ENCODE measurements at places on chromosomes 12 and 14.

DNA sequence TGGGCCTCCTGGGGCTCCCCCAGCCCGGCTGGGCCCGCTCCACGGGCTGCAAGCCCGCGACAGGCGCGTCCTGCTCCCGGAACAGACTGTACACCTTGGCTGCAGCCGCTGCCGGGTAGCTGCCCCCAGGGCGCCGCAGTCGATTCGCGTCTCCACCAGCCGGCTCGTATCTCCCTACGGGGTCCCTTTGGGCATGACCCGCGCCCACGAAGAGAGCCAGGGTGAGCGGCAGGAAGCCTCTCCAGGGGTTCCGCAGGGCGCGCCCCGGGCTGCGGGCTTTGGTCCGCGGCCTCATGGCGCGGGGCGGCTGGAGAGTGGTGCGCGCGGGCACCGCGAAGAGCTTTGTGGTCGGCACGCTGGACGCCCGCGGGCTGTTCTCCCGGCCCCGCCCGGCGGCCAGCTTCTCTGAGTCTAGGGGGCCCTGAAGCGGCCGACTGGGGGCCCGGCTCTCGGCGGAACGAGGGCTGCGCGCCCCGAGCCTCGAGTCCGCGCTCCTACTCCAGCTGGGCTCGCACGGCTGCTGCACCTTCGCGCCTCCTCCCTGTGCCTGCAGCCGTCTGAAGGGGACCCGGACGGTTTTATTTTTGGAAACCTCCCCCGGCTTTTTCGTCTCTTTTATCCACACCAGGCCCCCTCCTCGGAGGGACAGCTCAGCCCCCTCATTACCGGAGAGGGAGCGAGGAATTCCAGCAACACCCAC is at the start of gene LTBP2:
LTBP2 (minus strand) TSS at position 588 of the 700 bp plus-strand sequence; CDS start at position 295, 293 bp downstream.
- DNase-seq, result no peak

DNA sequence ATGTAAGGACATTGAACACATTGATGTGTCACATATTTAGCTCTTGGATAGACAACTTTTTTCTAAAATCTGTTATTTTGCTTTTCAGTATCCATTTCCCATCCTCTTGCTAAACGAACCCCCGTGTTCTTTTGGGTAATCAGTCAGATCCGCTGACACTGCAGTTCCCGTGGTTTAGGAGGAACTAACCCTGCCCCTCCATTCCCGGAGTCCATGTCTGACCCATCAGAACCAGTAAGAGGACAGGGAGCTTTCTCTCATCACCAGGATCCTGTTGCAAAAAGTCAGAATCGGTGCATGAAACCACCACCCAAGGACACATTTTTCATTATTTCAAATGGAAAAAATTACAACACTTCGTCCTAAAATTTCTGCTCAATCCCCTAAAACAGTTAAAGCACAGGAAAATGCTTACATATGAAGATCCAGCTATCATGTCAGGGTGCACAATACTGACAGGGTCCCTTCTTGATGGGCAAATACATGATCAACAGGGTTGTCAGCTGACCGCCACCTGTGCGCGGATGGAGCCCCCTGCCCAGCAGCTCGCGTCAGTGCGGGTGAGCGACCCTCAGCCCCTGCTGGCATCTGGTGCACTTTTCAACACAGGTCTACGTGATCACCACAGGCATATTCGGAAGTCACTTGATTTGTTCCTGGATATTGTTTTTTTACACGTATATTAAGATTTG is 276.8 kb downstream of the ADGRD1 start:
- DNase-seq, result no peak

- DNase-seq, result no peak
Measured at GRCh38 chr12:57552835-57553313, 3.0 kb downstream of the KIF5A start.

- no peak for DNase-seq
Measured at GRCh38 chr12:121428883-121429282, 29.0 kb downstream of the RNF34 start.

- no peak for DNase-seq
Measured at GRCh38 chr14:105880616-105881015, 354.2 kb downstream of the TMEM121 start.

DNA sequence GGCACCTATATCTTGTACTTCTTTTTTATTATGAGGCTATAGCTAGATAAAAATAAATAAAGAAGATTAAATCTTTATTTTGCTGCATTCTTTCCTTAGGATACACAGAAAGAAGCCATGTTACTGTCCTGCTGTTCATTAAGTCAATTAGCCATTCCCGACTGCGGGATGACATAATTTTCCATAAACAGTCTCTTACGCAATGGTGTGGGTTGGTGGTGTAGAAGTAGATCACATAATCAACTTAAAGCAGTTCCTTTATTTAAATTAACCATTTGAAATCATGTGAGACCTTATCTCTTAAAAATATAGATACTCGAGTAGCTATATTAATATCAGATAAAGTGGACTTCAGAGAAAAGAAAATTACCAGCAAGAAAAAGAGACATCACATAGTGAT is 40.2 kb downstream of the TAOK3 start:
- DNase-seq, result no peak

DNA sequence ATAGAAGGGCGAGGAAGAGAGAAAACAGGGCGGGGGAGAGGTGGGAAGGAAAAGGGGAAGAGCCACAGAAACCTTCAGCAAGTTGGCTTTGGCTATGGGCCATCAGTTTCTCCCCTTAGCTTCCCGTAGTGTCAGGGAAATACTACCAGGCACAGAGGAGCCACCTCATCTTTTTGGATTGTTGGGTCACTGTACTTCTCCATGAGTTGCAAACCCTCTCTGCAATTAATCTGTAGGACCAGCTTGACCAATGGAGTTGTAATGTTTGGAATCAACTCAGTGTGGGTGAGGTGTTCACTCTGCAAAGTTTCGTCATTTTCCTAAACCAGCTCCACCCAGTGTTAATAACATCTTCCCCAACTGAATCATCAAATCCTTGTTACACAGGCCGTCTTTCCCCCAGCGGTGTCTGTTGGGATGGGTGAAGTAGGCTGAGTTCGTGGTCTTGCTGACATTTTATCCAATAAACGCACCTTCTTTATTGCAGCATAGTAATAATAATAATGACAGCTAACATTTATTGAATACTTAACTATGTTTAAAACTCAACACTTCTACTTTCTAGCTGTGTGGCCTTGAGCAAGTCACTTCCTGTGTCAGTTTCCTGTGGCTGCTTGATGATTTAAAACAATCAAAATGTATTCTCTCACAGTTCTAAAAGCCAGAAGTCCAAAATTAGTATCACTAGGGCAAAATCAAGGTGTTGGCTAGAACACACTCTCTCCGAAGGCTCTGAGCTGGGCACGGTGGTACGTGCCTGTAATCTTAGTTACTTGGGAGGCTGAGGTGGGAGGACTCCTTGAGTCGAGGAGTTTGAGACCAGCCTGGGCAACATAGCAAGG is 8.1 kb upstream of the GLTP start:
- DNase-seq, result no peak

- DNase-seq, result no peak
Measured at GRCh38 chr14:100862277-100862676, 36.4 kb downstream of the MEG3 start.

DNA sequence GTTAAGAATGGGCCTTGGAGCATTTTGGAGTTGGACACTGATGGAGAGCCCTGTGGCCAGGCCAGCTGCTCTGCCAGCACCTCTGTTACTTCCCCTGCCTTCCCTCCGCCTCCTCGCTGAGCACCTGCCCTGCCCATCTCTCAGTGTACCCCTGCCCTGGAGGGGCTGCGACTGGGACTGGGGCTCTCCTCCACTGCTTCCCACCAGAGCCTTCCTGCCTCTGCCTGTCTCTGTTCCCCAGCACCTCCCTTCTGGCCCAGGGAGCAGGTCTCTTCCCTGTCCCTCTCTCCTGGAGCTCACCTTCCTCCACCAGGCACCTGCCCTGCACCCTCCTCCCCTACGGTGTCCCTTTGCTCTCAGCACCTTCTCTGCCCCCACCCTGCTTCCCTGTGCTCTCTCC is 62.1 kb downstream of the WDR20 start:
- DNase-seq, result no peak

- no peak for DNase-seq
Measured at GRCh38 chr12:91778091-91778832, 367.4 kb downstream of the BTG1 start.

DNA sequence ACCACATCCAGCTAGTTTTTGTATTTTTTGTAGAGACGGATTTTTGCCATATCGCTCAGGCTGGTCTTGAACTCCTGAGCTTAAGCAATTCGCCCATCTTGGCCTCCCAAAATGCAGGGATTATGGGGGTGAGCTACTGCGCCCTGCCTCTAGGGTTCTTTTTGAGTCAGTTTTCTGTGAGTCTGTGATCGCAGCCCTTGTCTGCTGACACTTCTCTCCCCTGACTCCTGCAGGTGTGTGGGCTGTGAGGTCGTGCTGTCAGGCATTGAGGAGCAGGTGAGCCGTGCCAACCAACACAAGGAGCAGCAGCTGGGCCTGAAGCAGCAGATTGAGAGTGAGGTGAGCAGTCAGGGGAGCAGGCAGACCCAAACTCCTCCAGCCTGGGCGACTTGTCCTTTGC is 6.3 kb downstream of the COPS7A start:
- no peak for DNase-seq

GRCh38 chr14:79404874-79405511 is 806.3 kb downstream of the DIO2 start:
- no peak for DNase-seq

DNA sequence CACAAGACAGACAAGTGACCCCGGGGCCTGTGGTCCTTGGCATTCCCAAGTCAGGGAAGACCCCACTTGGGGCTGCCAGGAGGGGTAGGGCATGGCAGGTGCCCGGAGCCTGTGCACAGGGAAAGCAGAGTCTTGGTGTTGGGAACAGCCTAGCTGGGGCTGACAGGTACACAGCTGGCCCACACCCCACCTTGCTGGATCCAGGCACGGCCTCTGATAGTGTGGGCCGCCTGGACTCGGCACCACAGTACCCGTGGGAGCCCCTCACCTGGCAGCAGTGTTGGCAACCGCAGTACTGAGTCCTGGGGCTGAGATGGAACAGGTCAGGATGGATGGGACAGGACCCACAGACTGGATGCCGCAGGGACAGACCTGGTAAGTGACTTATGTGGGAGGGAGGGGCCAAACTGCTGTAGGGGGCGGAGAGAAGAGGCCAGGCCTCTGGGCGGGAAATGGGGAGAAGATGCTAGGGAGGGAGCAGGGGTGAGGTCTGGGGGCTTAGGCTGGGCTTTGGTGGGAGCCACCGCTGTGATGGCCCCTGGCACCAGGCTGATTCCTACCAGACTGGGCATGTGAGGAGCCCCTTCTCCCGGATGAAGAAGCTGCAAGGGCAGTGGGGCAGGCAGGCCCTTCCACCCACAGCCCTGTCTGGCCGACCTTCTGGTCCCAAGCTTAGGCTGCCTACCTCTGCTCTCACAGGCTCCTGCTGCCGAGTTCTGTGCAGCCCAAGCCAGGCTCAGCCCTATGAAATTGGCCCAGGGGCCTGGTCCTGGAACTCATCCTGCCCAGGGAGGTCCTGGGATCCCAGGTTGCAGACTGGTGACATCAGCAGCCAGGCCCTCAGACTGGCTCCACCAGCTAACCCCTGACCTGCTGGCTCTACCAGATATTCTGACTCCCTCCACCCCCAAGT is at the start of gene TGM1:
TGM1 (minus strand) TSS at position 357 of the 913 bp plus-strand sequence. CDS start 825 bp downstream, outside the sequence.
- no peak for DNase-seq

- no peak for DNase-seq
Measured at GRCh38 chr14:74942608-74943007, 12.8 kb downstream of the PGF start.

DNA sequence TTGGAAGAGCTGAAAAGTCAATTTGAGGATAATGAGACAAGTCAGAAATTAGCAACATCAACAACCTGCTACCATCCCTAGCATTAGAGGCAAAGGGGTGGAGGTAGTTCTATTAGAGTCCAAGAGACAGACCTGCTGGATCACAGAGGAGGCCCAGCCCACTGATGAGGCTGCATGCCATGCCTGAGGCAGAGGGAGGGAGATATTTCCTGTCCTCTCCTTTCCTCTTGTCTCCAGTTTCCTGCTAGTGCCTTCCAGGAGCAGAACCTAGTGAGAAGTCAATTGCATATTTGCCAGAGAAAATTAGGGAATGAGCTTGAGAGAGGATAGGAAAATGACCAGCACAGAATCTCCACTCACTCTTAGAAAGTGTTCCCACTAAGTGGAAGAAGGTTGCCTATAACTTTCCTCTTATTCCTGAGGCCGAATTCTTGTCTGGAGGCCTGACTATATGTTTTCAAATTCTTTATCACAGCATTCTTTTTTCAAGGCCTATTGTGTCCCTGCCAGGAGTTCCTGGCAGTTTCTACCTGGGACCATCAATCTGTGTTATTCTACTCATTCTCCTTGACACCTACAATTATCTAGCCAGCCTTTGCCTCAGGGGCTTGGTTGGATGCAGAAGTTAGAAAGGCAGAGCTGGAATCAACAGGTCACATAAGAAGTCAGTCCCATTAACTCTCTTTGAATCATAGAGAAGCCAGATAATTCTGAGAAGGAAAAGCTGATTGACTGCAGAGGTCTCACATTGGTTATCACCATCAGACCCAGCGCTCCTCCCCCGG is 121.9 kb downstream of the EMP1 start:
- DNase-seq, result no peak

- DNase-seq, result no peak
Measured at GRCh38 chr12:28121899-28122655, 68.2 kb upstream of the CCDC91 start.

DNA sequence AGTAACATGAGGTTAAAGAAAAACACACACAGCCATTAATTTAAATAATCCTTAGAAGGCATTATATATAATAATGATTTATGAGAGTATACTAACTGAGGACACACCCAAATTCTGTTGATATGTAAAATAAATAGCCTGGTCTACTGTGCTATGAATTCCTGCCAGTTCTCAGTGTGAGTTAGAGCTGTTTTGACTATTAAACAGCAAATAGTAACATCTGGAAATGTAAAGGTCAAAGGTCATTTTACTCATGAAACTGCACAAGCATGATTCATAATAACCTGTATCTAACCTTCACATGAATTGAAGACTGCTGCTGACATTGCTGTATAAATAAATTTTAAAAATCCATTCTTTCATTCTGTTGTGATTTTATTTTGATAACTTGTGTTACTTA is 966.7 kb downstream of the SLC6A15 start:
- no peak for DNase-seq

DNA sequence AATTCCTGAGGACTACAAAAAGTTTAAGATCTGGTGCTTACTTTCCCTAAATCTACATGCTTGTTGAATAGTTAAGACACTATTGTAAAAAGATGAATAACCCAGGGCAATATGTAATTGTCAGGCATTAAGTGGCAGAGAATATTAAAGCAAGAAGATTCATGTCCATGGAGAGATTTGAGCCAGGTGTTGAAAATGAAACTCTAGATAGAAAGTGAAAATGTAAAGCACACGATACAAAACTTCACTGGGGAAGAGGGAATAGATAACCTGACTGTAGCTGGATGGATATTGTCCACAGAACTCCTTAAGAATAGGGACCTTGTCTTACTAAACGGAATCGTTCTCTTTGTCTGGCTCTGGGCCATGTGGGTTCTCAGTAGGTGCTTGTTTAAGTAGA is 5.0 kb downstream of the CAND1 start:
- no peak for DNase-seq

GRCh38 chr12:2390133-2390532 is 337.3 kb downstream of the CACNA1C start:
- no peak for DNase-seq
